Activated CD8-positive, alpha-beta memory T cell treated with anti-CD3 and anti-CD28 coated beads for 48 hours (primary cell): ENCODE measurements at places on chromosomes 3 and 15.

- no peak for DNase-seq
These were observed 44.4 kb upstream of the LARS2 start for GRCh38 chr3:45343947-45344346.

- DNase-seq, result no peak
These were observed 140.1 kb upstream of the LINGO1 start for GRCh38 chr15:77772641-77773402.

- no peak for DNase-seq
These were observed 50.2 kb downstream of the CA12 start for GRCh38 chr15:63331456-63331855.

DNA sequence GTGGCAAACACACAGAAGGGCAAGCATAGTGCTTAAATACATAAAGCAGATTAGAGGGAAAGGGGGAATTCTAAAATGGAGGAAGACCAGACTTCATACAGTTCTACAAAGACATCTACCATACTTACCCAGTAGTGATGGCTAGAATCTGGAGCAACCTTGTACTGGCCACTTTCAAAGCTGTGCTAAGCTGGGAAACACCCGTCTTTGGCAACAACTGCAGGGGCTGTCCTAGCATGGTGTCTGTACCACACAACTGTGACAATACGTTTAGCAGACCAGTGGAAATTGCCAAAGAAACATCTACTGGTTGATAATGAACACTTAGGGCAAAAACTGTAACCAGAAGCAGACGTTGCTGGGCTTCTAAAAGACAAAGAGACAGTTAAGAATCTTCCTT, 97.0 kb downstream of the FBXL22 start:
- DNase-seq, result no peak

- DNase-seq, result no peak
These were observed 25.6 kb downstream of the LYSMD4 start for GRCh38 chr15:99707473-99708270.

DNA sequence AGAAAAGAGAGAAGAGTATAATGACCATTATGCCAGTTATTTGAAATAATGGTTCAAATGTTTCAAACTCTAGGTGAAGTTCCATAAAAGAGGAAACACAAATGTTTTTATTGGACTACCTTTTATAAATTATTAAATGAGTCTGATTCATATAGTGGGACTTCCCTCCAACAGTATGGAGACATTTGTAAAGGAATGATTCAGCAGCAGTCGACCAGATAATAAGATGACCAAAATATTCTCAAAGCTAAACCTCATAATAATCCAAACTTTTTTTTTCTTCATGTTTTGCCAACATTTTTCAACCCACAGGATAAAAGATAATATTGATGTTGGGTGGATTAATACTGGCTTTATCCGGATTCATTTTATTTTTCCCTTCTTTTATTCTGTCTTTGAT, 18.8 kb downstream of the TIPARP start:
- DNase-seq, result no peak

DNA sequence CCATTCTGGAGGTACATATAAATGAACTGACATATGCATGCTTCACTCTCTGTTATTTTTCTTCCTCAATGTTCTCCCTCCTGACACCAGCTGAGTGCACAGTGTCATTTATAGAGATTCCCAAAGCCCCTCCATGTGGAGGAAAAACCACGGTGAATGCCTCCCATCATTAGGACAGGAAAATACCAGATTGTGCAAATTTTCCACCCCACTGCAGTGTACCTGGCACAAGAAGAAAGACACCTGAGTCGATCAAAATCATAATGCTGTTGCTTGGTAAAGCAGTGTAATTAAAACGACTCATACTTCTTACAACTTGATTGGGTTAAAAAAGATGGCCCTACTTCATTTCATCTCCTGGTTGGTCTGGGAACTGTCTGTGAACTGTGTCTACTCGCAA, 290.6 kb downstream of the IL5RA start:
- no peak for DNase-seq
